Kidney glomerular epithelial cell (primary cell): ENCODE measurements at places on chromosomes 3 and 15.
A peak's percentile ranks its signal among the peaks of the same experiment; 100 is the strongest.

DNA sequence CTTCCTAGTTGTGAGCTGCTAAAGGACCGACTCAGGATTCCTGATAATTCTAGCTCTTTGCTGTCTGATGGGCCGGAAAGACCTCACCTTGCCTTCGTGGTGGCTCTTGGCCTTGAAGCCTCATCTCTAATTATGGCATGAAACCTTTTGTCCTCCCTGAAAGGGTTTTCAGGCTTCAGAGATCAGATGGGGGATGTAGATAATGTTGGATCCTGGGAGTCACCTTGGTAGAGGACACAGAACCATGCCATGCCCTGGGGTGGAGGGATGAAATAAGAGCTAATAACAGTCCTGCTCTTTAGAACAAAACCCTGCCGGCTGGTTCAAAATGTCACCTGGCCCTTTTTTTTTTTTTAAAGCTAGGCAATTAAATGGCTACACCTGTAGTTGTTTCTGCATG lies 50.8 kb upstream of the SYN2 start:
- DNase-seq, result no peak

DNA sequence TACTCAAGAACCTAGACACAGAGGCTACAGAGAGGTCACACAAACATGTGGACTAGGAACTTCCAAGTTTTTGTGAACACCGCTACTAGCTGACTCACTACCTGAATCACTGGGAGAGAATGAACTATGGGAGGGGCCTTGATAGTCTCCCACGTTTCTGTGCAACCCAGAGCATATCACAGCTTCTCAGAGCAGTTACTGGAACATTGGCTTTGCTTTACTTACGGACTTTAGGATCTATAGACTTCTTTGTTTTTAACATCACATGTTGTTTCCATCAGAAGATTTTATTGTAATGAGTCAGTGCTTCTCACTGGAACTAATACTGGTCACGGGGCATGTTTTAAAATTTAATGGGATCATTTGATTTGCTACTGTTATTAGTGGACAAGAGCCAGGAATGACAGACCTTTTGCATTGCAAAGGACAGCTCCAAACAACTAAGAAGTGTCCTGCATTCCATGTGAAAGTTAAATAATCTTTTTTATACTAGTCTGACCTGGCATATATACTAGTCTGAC lies 35.6 kb downstream of the RTP4 start:
- DNase-seq, result peak; percentile 100

- no peak for DNase-seq
Observed at GRCh38 chr15:44775953-44776352, 39.6 kb downstream of the TRIM69 start.

GRCh38 chr3:31420311-31420710 lies 112.4 kb upstream of the STT3B start:
- no peak for DNase-seq

DNA sequence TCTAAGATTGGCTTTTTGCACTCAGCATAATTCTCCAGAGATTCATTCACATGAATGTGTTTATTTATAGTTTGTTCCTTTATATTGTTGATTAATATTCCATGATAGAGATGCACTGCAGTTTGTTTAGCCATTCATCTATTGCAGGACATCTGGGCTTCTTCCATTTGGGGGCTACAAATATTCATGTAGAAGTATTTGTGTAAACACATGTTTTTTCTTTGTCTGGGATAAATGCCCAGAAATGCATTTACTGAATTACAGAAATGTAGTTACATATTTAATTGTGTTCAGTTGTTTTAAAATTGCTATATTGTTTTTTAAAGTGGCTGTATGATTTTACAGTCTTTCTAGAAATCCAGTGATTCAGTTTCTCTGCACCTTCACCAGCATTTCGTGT lies 635.0 kb downstream of the ZIC1 start:
- DNase-seq, result no peak

DNA sequence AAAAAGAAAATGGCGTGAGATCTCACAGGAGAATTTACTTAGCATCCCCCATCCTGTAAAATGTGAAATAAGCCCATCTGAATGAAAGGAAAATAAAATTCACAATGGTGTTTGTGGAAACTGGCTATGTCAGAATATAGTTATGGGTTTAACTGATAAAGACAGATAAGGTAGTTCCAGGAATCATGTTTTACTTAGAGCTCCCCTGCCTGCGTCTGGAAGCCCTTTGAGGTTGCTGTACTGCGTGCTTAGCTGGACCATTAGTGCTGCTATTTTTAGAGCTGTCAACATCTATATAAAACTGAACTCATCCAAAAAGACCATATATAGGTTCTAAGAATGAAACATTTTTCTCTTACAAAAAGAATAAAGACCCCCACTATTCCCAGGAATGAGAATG lies 130.8 kb downstream of the LSAMP start:
- no peak for DNase-seq
